Bone marrow (tissue), 2 donors: ENCODE measurements at places on chromosomes 16 and 17.

GRCh38 chr17:78394209-78394608 is 15.8 kb downstream of the PGS1 start:
- no peak for DNase-seq

DNA sequence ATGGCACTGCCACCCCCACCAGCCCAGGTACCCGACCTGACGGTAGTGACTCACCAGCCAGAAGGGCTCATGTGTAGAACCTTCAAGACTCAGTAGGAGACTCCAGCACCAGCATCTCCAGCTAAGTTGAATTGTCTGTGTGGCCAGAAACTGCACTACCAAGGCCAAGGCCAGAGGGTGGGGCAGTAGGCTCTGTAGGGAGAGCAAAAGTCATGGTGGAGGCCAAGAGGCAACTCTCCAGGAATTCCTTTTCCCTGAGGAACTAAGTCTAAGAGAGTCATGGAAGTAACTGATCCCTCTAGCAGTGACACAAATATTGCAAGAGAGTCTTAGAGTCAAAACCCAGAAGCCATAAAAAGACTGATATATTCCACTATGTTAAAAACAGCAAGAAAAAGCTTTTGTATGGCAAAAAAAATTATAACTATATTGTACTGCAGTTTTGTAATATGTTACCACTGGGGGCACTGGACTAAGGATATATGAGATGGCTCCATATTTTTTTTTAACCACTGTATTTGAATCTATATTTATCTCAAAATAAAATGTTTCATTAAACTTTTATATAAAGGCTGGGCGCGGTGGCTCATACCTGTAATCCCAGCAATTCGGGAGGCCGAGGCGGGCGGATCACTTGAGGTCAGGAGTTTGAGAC is 30.2 kb upstream of the GUCY2D start:
- no peak for DNase-seq

- no peak for DNase-seq
Measured at GRCh38 chr17:51725185-51725584, 433.3 kb downstream of the CA10 start.

- no peak for DNase-seq
Measured at GRCh38 chr16:31187808-31188189, 7.9 kb downstream of the FUS start.

GRCh38 chr17:6711681-6712057 is 1.5 kb downstream of the SLC13A5 start:
- no peak for DNase-seq

GRCh38 chr16:2277466-2278271 is 9.7 kb upstream of the RNPS1 start:
- DNase-seq: no peak

DNA sequence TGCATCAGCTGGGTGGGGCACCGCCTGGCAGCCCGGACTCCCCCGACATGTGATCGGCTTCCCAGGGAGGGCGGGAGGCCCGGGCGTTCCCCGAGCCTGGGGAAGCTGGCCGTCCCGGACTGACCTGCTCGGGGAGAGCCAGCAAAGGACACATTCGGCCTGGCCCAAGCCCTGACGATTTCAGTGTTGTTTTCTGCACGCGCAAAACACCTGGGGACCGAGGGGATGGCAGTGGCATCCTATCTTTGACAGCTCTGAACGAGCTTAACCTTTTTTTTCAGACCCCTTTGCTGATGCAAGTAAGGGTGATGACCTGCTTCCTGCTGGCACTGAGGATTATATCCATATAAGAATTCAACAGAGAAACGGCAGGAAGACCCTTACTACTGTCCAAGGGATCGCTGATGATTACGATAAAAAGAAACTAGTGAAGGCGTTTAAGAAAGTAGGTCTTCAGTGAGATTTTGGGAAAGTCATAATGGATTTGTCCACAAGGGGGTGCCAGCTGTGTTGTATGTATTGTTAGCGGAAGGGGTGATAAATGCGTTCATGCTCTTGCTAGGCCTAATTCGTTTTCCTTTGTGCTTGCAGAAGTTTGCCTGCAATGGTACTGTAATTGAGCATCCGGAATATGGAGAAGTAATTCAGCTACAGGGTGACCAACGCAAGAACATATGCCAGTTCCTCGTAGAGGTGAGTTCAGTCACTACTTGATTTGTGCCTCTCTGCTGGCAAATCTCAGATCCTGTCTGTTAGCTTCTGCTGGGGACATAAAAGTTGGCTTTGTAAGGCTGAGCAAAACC is 1.0 kb downstream of the EIF1 start:
- DNase-seq: peak; percentile 17

DNA sequence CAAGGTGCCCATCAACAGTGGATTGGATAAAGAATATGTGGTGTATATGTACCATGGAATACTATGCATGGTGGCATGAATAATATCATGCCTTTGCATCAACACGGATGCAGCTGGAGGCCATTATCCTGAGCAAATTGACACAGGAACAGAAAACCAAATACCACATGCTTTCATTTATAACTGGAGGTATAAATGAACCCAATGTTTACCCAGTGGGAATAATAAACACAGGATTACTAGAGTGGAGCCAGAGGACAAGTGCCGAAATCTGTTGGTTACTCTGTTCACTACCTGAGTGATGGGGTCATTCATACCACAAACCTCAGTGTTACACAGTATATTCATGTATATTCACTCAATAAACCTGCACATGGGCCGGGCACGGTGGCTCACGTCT is 125.2 kb downstream of the CDH11 start:
- DNase-seq: no peak

GRCh38 chr17:66422186-66422585 is 119.8 kb downstream of the PRKCA start:
- DNase-seq: no peak
